Mammary epithelial cell (primary cell): ENCODE measurements at places on chromosomes 13 and 19.
A peak's percentile ranks its signal among the peaks of the same experiment; 100 is the strongest.

GRCh38 chr13:47481536-47481935 is 519.5 kb downstream of the SUCLA2 start:
- no peak for DNase-seq

DNA sequence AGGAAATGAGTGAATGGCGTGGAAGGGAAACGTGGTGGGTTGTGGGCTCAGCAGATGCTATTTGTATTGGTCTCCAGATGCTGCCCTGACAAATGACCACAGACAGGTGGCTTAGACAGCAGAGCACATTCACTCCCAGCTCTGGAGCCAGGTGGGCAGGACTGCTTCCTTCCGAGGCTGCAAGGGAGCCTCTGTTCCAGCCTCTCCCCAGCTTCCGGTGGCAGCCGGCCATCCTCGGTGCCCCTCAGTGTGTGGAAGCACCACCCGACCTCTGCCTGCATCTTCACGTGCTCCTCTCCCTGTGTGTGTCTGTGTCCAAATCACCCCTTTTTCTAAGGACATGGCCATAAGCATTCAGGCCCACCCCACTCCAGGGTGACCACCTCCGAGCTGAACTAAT is 105.1 kb downstream of the SOX1 start:
- no peak for DNase-seq

- peak; percentile 19 for DNase-seq
Observed at GRCh38 chr13:39483326-39483725, 119.7 kb downstream of the LHFPL6 start.

DNA sequence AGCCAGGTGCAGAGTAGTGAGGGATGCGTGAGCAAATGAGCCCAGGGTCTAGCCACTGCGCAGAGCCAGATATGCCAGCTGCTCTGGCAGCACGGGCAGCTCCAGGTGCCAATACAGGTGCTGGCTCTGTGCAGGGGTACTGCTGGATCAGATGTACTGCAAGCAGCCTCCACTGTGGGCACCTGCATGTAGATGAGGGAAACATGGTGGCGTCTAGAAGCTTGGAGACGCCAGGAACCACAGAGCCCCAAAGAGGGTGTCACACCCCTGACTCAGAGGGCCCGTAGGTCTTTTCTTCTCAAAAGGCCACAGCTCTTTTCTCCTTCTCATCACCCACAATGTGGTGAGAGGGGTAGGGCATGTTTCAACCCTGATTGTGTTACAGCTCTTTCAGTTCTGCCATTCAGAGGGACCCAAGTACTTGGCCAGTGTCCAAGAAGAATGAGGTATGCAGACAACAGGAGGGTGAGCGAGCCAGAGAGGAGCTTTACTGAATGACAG is 244.4 kb upstream of the SLITRK1 start:
- DNase-seq = no peak

DNA sequence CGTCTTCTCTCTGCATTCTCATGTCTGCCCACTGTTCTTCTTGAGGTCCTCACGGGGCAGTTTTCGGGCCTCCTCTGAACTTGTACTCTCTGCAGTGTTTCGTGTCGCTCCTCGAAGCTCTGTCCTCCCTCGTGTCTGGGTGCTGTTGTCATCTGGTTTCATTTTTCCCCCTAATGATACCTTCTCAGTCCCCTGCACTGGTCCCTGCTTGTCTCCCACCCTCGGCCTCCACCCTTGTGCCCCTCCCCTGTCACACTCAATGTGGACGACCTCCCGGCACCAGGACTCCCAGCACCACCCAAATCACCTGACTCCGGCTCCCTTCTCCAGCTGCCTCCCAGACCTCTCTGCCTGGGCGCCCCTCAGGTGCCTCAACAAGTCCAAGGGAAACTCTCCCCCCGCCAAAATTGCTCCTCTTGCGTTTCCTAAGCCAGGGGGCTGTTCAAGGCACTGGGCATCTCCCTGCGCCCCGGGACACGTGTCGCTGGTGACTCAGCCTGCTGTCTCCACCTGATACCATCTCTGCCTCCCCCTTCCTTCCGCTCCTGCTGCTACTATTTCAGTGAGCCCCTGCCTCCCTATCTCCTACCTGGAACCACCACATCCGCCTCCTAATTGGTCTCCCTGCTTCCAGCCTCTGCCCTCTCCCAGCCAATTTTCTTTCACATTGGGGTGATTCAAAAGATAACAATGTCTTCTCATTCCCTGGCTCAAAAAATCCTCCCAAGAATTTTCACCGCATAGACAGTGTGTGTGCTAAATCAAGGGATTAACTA is 49.5 kb downstream of the RFX2 start:
- peak; percentile 87 for DNase-seq

DNA sequence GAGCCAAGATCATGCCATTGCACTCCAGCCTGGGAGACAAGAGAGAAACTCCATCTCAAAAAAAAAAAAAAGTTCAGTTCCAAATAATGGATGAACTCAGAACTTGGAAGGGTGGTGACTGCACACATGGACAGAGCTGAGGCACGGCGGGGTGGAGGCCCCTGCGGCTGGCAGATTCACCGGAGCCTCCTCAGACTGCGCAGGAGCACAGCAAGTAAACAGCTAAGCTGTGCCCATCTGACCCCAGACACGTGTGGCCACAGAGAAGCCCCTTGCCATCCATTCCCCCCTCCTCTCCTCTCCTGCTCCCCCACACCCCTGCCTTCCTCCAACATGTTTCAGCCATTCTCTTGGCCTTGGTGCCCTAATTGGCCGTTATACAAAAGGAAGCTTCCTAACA is 15.6 kb upstream of the PROZ start:
- no peak for DNase-seq

DNA sequence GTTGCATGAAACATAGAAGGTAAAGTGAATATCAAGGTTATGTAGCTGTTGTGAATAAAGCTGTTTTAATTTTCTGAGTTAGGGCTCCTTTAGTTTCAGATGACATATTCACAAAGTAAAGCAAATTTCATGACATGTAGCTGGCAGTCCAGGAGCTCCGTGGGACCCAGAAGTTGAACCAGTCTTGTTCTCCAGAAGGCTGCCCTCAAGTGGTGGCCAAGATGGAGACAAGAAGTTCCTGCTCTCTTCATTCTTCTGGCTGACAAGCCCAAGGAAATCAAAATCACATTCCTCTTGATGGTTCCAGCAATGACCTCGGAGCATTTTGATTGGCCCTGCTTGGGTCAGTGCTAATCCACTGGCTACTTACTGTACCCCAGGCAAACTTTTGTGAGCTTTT is 128.7 kb downstream of the LIG4 start:
- no peak for DNase-seq

GRCh38 chr13:30907121-30907861 is 1.2 kb downstream of the MEDAG start:
- no peak for DNase-seq

DNA sequence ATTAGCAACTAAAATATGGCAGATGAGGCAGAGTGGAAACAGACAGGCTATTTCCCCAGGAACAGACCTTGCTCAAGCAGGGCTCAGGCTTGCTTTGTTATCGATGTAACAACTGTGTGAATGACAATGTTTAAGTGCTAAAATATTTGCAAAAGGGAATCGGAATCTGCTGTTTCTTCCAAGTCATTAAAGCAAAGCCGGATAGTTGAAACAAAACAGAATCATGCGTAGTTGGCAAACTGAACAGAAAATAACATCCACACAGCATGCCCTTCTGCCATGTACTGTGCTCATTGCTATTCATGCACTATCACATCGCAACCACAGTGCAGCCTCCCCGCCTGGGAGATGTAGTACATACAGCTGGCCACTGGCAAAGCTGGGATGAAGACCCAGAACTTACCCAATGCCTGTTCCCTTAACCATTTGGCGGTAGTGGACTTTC is 799.1 kb downstream of the DIAPH3 start:
- no peak for DNase-seq

DNA sequence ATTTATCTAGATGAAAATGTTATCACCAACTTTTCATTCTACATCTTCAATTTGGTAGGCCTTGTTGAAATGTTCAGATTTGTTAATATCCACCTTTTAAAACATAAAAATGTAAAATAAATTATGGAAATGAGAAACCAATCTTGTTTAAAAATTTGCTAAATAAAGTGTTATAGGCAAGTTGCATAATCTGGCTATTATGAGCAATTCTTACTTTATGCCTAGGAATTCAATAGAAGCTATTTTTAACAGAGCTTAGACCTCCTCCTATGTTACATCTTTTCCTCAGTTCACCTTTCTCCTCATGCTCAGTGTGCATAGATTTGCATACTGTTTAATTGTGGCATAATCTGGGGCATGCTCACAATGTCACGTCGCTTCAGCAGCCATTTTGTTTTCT is 87.9 kb upstream of the POSTN start:
- no peak for DNase-seq

DNA sequence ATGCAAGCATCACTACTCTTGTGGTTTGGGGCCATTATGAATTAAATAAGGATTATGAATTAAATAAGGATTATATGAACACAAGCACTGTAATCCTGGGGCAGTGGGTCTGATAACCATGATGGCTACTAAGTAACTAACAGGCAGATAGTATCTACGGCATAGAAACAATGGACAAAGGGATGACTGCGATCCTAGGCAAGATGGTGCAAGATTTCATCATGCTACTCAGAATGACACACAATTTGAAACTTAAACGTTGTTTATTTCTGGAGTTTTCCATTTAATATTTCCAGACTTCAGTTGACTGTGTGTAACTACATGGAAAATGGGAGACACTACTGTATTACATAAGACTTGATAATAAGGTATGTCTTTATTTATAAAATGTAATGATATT is 15.1 kb downstream of the KCNRG start:
- DNase-seq = peak; percentile 27

DNA sequence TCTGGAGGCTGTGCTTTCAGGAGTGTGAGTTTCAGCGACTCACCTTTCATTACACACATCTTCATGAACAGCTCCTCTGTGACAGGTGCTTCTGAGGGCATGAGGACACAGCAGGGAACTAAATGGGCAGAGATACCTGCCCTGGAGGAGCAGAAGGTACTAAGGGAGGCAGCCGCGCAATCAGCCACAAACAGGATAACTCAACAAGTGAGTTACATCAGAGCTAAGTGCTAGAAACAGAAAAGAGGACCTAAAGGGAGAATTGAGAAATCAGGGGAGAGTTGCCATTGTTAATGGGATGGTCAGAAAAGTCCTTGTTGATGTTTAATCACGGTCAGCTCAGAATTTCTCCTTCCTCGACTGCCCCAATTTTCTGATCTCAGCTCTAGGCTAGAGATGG is 42.5 kb downstream of the SYDE1 start:
- DNase-seq = no peak

DNA sequence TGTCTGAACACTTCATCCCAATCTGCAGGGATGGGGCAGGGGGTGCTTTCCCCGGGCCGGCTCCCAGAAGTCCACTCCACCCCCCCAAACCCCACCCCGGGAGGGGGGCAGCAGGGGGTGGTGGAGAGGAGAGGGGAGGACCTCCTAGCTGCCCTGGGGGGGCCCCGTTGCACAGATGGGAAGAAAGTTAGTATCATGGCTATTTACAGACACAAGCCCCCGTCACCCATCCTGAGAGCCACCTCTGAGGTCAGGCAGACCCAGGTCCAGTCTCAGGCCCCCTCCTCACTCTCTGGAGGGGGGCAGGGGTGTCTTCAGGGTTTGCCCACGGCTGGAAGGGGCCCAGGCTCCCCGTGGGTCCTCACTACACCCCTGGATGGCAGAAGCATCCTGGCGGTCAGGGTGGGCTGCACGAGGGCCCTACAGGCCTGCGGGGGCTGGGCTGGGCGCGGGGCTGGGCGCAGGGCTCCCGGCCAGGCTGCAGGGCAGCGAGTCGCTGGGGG is 5.8 kb upstream of the REXO1 start:
- no peak for DNase-seq

GRCh38 chr19:43784241-43784980 is 3.6 kb upstream of the KCNN4 start:
- DNase-seq = peak; percentile 88

DNA sequence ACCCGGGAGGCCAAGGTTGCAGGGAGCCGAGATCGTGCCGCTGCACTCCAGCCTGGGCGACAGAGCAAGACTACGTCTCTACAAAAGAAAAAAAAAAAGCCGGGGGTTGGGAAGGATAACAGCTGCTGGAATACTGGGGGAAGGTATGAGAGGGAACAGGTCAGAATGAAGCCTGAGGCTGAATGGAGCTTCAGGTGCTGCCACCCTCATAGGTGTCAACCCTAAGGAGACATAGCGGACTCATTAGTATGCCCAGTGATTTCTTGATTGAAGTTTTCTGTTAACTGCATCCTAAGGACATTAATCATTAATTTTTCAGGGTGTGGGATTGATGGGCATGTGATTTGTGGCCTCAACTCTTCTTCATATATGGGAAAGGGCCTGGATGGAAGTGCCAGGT is 6.0 kb downstream of the SMARCA4 start:
- DNase-seq = no peak

DNA sequence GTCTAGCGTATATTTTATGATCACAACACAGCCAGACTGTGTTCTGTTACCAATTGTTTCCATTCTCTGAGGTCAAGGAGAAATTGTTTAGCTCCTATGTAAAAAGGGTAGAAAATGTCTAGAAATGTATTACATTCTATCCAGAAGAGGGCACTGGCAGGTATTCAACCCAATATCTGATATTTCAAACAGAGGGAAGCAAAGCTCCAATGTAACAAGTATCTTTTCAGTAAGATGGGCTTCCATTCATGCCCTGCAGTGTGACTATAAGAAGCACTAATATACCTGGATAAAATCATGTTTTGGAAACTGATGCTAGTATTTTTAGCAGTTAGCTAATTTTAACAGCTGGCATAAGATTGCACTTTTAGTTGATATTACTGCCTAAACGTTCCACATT is 312.7 kb downstream of the FGF14 start:
- no peak for DNase-seq

GRCh38 chr19:20365146-20365545 is 198.1 kb downstream of the ZNF486 start:
- no peak for DNase-seq

- no peak for DNase-seq
Observed at GRCh38 chr13:94109715-94110374, 369.6 kb downstream of the DCT start.

- no peak for DNase-seq
Observed at GRCh38 chr13:35695448-35695770, 218.9 kb upstream of the MAB21L1 start.

- DNase-seq = peak; percentile 9
Observed at GRCh38 chr19:29211562-29212355, 1.2 kb downstream of the UQCRFS1 start.

DNA sequence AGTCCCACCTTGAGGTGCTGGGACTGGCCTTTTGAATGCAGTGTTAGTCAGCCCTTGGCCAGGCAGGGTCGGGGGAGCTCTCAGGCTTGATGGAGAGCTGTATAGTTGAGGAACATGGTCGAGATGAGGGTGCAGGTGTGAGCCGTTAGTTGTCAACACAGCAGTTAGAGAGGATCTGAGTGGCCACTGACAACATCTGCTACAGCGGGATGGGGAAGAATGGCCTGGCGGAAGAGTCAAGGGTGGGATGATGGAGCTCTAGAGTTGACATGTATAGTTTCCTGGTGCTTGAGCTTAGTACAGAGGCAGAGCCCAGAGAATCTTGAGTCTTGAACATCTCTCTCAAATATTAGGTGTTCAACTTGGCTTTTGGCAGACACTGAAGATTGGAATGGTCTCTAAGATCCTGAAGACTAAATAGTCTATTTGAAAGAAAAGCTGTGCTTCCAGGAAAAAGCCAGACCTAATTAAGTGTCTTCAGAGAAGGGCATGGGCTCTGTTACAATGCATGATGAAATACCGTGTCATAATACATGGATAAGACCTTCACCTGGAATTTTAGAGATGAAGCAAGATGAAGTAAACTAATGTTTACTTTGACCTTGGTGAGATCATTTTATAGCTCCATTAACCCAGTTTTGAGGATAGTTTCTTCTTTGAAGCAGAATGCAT is 9.7 kb downstream of the PCCA start:
- DNase-seq = no peak
